Activated CD4-positive, alpha-beta T cell treated with anti-CD3 and anti-CD28 coated beads, Interleukin-2, amount 10 ng/mL, durations not matched to agents 24 days and 14 days (primary cell): ENCODE measurements at places on chromosomes 2 and 18. TPM values are rescaled to one million over a fixed set of nuclear protein-coding genes. Genes with fewer than 3 reads are reported as not detected.

- H3K27me3 ChIP-seq = no peaks in the 10 kb centered on the region
- H3K4me1 ChIP-seq = no peaks in the 10 kb centered on the region
- DNase-seq = no peak
These were observed 58.6 kb downstream of the ALMS1 start for GRCh38 chr2:73444202-73444601.

- no peaks in the 10 kb centered on the region for H3K36me3 ChIP-seq
- H3K4me3 ChIP-seq = no peak overlapping the region
- no peak overlapping the region for H3K27ac ChIP-seq
- H3K4me1 ChIP-seq = no peaks in the 10 kb centered on the region
These were observed 112.5 kb downstream of the SLC4A3 start for GRCh38 chr2:219739866-219740440.

- H3K27ac ChIP-seq = no peak overlapping the region
- no peaks in the 10 kb centered on the region for H3K27me3 ChIP-seq
- no peak overlapping the region for H3K4me3 ChIP-seq
- DNase-seq = no peak
- H3K36me3 ChIP-seq = no peaks in the 10 kb centered on the region
- H3K4me1 ChIP-seq = no peaks in the 10 kb centered on the region
These were observed 154.9 kb upstream of the EPHA4 start for GRCh38 chr2:221726894-221727513.

- no peaks in the 10 kb centered on the region for H3K4me1 ChIP-seq
- no peak for DNase-seq
- H3K27me3 ChIP-seq = peaks cover 3% of the 10 kb centered on the region
- no peak overlapping the region for H3K27ac ChIP-seq
- H3K36me3 ChIP-seq = no peaks in the 10 kb centered on the region
These were observed 22.0 kb upstream of the GMPPA start for GRCh38 chr2:219476652-219477151.

The LYPD1 gene
- not detected in 2 replicates for total RNA-seq

DNA sequence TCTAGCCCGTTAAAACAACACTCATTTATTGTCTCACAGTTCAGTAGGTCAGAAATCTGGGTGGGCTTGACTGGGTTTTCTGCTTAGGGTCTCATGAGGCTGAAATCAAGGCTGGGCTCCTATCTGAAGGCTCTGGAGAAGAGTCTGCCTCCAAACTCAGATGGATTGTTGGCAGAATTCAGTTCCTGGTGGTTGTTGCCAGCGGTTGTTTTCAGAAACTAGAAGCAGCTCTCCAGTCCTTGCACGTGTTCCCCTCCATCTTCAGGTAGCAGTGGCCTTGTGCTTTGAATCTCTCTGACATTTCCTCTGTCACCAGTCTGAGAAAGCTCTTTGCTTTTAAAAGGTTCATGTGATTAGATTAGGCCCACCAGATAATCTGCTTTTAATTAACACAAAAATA is 20.1 kb upstream of the FN1 start:
- DNase-seq = no peak
- H3K4me1 ChIP-seq = no peaks in the 10 kb centered on the region
- H3K36me3 ChIP-seq = no peaks in the 10 kb centered on the region
- no peak overlapping the region for H3K4me3 ChIP-seq
- H3K27me3 ChIP-seq = peaks cover 21% of the 10 kb centered on the region

GRCh38 chr18:3485153-3486149 is 35.5 kb downstream of the TGIF1 start:
- H3K27me3 ChIP-seq = peaks cover 9% of the 10 kb centered on the region
- H3K4me1 ChIP-seq = no peaks in the 10 kb centered on the region
- H3K36me3 ChIP-seq = no peaks in the 10 kb centered on the region

The SERPINB10 gene
- not detected in 2 replicates for total RNA-seq

DNA sequence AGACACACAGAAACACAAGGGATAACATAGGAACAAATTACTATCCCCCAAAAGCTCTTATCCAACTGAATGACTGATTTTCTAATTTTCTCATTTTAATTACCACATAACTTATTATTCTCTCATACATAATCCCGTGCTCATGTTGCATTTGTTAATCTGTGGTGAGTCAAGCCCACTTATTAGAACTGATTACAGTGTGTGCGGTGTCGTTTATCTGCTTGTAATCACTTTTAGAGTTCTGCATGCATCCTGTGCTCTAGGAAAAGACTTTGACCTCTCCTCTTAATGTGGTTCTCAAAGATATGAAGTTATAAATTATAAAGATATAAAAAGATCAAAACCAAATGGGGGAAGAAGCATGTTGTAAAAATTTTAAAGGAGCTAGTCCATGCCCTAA is 29.7 kb downstream of the CNDP1 start:
- H3K27ac ChIP-seq = no peak overlapping the region
- H3K4me3 ChIP-seq = no peak overlapping the region
- H3K4me1 ChIP-seq = no peaks in the 10 kb centered on the region
- H3K36me3 ChIP-seq = no peaks in the 10 kb centered on the region
- peaks cover 10% of the 10 kb centered on the region for H3K27me3 ChIP-seq

DNA sequence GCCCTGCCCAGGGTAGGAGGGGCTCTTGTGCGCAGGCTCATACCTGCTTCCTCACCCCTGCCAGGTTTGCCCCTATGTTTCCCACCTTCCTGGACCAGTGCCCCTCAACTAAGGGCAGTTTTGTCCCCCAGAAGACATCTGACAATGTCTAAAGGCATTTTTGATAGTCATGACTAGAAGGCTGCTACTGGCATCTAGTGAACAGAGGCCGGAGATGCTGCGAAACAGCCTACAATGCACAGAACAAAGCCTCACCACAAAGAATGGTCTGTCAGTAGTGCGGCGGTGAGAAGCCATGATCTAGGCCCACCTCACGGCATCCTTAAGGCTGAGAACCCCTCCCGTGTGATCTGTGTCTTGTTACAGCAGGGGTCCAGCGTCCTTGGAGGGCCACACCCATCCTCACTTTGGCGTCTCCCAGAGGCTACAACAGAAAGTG is 96.0 kb downstream of the TMEM17 start:
- H3K4me1 ChIP-seq = peaks cover 10% of the 10 kb centered on the region
- H3K4me3 ChIP-seq = no peak overlapping the region
- no peaks in the 10 kb centered on the region for H3K36me3 ChIP-seq
- no peak overlapping the region for H3K27ac ChIP-seq

DNA sequence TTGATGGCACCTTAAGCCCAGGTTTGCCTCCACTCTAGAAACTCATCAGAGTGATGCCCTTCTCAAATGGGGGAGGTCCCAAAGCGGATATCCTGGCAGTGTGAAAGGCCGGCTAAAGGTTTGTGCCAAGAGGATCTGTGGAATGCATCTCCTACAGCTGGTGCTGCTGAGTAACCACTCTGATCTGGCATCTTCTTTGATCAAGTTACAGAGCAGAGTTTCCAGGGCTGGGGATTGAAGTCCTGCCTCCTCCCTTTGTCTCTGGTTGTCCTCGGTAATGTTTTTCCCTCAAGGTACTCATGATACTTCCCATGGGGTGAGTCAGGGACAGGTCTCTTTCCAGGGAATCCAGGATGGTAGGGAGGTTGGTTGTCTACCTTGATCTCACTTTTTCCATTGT is 24.6 kb downstream of the PRKRA start:
- peak; percentile 51 for DNase-seq
- peaks cover 66% of the 10 kb centered on the region for H3K36me3 ChIP-seq
- no peaks in the 10 kb centered on the region for H3K27me3 ChIP-seq
- no peak overlapping the region for H3K4me3 ChIP-seq
- no peak overlapping the region for H3K27ac ChIP-seq

GRCh38 chr2:15800495-15801329 is 139.6 kb upstream of the MYCN start:
- no peak for DNase-seq
- no peaks in the 10 kb centered on the region for H3K4me1 ChIP-seq
- H3K27me3 ChIP-seq = no peaks in the 10 kb centered on the region
- no peak overlapping the region for H3K27ac ChIP-seq
- H3K36me3 ChIP-seq = no peaks in the 10 kb centered on the region

DNA sequence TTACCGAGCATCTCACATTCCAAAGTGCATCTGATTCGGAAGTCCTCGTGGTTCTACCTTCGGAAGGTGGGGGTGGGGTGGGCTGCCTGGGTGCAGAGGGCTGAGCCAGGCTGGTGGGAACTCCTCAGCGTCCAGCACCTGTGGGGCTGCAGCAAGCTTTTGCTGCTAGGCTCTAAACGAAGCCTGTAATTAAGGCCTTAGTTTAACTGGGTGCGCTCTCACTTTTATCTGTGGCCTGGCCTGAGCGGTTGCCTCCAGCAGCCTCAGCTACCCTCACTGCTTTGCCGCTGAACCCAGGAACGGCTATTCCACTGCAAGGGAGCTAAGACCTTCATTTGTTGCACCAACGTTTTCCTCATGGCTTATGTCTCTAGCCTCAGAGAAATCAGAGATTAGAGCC is 48.4 kb downstream of the TMEM17 start:
- peak overlapping the region; percentile 48 for H3K4me3 ChIP-seq
- H3K4me1 ChIP-seq = no peaks in the 10 kb centered on the region
- no peak for DNase-seq
- no peak overlapping the region for H3K27ac ChIP-seq
- no peaks in the 10 kb centered on the region for H3K36me3 ChIP-seq

The SMYD1 gene
- total RNA-seq = not detected in 2 replicates

DNA sequence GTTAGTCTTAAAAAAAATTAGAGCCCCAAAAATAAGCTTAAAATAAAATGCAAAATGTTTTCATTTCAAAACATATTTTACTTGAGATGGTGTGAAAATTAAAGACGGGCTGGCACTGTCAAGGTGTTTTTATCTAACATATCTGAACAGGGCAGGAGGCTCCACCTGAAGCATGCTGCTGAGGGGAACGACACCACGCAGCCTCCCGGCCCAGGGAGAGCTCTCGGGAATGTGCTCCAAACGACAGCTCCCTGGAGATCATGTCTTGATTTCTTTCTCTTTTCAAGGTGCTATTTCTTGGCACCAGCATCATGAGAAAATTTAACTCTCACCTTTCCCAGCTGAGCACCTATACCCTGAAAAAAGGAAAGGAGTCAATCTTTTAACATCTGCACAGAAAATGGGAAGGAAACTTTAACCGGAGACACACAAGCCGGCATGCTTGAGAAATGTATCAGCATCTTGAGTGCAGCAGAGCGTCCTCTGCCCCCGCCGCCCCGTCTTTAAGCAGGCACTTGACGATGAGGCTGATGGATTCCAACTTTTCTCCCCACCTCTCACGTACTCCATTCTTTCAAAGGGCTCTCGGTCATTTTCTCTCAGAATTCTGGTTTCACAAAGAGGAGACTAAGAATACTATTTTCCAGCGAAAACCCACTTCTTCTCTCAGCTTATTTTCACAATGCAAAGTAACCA is 56.6 kb downstream of the EIPR1 start:
- DNase-seq = no peak
- H3K36me3 ChIP-seq = peaks cover 17% of the 10 kb centered on the region
- H3K4me3 ChIP-seq = no peak overlapping the region
- H3K4me1 ChIP-seq = peaks cover 2% of the 10 kb centered on the region

The APOB gene
- total RNA-seq = not detected in 2 replicates

- no peak overlapping the region for H3K4me3 ChIP-seq
- peaks cover 14% of the 10 kb centered on the region for H3K27me3 ChIP-seq
- H3K36me3 ChIP-seq = no peaks in the 10 kb centered on the region
- no peak for DNase-seq
- H3K4me1 ChIP-seq = no peaks in the 10 kb centered on the region
These were observed 52.3 kb upstream of the ITGB6 start for GRCh38 chr2:160252278-160252887.

GRCh38 chr18:20988726-20989125 is 122.9 kb downstream of the ROCK1 start:
- no peak overlapping the region for H3K4me3 ChIP-seq
- H3K27me3 ChIP-seq = no peaks in the 10 kb centered on the region
- H3K27ac ChIP-seq = no peak overlapping the region
- peaks cover 38% of the 10 kb centered on the region for H3K36me3 ChIP-seq
- H3K4me1 ChIP-seq = peaks cover 2% of the 10 kb centered on the region

- DNase-seq = no peak
- H3K36me3 ChIP-seq = no peaks in the 10 kb centered on the region
These were observed 7.1 kb downstream of the FBXO15 start for GRCh38 chr18:74140582-74140981.

The RGPD4 gene
- not detected in 2 replicates for total RNA-seq

- DNase-seq = no peak
- H3K4me1 ChIP-seq = peaks cover 36% of the 10 kb centered on the region
- H3K36me3 ChIP-seq = peaks cover 27% of the 10 kb centered on the region
- H3K27ac ChIP-seq = peak overlapping the region; percentile 95
These were observed 2.1 kb downstream of the PDIA6 start for GRCh38 chr2:10810202-10811161.

The EVX2 gene
- not detected in 2 replicates for total RNA-seq

GRCh38 chr2:223841436-223842190 is 4.2 kb upstream of the AP1S3 start:
- DNase-seq = no peak
- H3K4me3 ChIP-seq = no peak overlapping the region
- no peak overlapping the region for H3K27ac ChIP-seq
- H3K36me3 ChIP-seq = peaks cover 7% of the 10 kb centered on the region
- peaks cover 6% of the 10 kb centered on the region for H3K4me1 ChIP-seq
- H3K27me3 ChIP-seq = no peaks in the 10 kb centered on the region

The SDC1 gene
- 0.63 and 1.1 TPM in 2 replicates for total RNA-seq

GRCh38 chr2:40281021-40281940 is 170.6 kb downstream of the SLC8A1 start:
- no peak overlapping the region for H3K4me3 ChIP-seq
- H3K27ac ChIP-seq = no peak overlapping the region
- H3K27me3 ChIP-seq = peaks cover 2% of the 10 kb centered on the region
- H3K36me3 ChIP-seq = no peaks in the 10 kb centered on the region
- DNase-seq = no peak

DNA sequence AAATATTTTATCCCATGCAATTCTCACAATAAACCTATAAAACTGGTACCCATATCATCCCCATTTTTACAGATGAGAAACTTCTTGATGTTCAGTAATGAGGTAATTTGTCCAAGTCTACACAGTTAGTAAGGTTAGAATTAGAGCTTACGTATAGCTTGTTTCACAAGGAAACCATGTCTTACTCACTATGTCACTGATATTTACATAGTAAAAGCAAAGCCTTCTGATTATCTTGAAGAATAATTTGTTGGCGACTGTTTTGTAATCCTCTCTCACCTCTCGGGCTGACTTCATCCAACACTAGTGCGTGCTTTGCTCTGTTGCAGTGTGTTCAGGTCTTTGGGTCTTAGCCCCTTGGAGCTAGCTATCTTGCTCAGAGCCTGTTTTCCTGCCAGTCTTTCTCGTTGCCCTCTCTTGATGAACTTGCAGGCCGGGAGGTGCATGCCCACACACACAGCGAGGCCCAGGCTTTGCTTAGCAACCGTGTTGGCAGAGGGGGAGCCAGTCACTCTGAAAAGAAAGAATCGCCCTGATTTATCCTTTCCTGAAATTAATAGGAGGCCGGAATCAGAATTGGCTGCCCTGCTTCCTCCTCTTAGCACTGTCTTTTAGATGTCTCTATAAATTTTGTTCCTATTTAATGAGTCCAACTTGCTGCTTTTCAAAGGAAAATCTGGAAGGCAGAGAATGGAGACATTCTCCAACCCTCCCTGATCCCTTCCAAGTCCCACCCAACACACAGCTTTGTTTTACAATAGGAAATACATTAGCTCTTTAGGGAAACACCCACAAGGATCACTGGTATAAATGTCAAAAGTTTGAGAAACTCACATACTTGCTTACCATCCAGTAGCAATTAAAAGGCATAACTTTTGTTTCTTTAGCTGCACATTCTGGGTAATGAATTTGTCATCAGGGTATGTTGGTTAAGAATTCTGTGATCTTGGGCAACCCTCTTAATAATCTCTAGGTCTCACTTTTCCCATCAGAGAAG is 97.6 kb upstream of the SEC11C start:
- no peak for DNase-seq
- H3K27ac ChIP-seq = no peak overlapping the region
- peaks cover 2% of the 10 kb centered on the region for H3K27me3 ChIP-seq
- H3K4me1 ChIP-seq = no peaks in the 10 kb centered on the region
- no peak overlapping the region for H3K4me3 ChIP-seq

The VWA3B gene
- total RNA-seq = not detected in 2 replicates

The CLEC4F gene
- total RNA-seq = not detected in 2 replicates

GRCh38 chr2:199707593-199708185 is 143.3 kb downstream of the FTCDNL1 start:
- peaks cover 8% of the 10 kb centered on the region for H3K27me3 ChIP-seq
- no peaks in the 10 kb centered on the region for H3K36me3 ChIP-seq
- no peak for DNase-seq

The ESPNL gene
- 0.07 and 0.26 TPM in 2 replicates for total RNA-seq
